ENCODE measurements at places on chromosomes 3 and 15.

- DNase-seq = no peak
These were observed 253.8 kb downstream of the XXYLT1 start for GRCh38 chr3:195017151-195017550.

DNA sequence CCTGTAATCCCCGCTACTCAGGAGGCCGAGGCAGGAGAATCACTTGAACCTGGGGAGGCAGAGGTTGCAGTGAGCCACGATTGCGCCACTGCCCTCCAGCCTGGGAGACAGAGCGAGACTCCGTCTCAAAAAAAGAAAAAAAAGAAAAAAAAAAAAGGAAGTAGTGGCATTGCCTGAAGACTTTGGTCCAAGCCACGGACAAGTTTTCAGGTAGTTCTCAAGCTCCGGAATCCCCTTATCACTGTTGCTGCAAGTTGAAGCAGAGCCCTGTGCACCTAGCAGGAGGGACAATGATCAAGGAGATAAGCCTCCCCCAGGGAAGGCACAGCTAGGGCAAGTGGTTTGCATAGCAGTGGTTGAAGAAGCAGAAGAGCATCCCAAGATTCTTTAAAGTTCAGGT lies 97.6 kb downstream of the MEX3B start:
- no peak for DNase-seq

DNA sequence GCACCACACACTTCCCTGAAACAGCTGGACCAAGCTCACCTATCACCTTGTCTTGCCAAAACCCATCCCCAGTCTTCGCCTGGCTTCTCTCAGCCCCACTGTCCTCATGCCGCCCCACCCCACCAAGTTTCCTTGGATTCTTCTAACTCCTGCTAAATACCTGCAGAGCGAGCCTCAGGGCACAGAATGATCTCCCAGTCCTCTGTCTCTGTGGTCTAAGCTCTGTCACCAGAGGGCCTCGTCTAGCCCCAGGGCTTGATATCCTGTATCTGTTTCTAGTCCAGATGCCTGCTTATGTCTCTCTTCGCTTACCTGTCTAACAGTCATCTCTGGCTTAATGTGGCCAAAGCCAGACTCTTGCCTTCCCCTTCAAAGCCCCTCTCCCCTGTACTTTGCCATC lies 9.7 kb downstream of the CCDC12 start:
- no peak for DNase-seq

GRCh38 chr3:169094204-169094603 lies 569.3 kb downstream of the MECOM start:
- no peak for DNase-seq

- no peak for DNase-seq
These were observed 50.1 kb upstream of the UBE2E2 start for GRCh38 chr3:23152989-23153388.

DNA sequence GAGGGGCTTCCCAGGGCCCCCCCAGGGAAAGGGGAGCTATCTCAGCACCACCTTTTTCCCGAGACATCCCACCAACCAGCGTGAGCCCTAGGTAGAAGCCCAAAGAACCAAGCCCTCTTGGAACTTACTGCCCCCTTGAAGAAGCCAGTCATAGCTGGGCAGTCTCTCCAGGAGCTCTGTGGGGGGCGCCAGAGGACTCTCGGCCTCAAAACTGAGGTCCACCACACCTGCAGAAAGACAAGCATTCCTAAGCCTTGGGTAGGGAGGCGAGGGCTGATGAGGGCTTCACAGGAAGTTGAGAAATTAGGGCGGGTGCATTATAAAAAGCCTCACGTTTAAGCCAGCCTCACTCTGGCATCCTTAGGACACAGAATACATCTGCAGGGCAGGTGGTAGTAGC lies 9.0 kb downstream of the SSUH2 start:
- no peak for DNase-seq

GRCh38 chr3:135752851-135753250 lies 212.7 kb upstream of the PPP2R3A start:
- no peak for DNase-seq

DNA sequence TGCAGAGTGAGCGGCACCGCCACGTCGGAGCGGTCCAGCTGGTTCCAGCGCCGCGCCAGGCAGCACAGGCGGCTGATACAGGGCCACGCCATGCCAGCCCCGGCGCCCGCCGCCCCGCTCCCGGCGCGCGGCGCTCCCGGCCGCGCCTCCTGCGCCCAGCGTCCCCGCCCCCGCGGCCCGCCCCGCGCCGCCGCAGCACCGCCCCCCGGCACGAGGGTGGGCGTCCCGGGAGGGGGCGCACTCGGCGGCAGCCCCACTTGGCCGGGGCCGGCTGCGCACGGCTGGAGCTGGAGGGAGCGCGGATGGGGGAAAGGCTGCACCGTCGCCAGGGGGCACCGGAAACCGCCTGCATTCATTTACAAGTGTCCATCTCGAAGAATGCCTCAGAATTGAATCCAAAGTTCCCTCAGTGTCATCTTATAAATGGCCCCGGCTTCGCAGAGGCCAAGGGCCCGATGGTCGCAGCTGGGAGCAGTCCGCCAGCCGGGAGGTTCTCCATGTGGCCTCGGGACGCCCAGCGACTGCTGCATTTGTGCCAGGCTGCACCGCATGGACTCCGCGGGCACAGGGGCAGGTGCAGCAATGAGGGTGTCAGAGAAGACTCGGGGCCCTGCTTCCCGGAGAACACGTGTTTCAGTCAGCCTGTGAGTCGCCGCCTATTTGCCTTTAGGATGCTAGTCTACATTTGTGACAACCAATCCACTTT lies at the start of gene MAP6D1:
TSS of gene MAP6D1 (minus strand) at position 122 of the 706 bp plus-strand sequence. CDS start at position 92, 30 bp downstream.
- DNase-seq = peak; percentile 39

- DNase-seq = no peak
These were observed 34.7 kb upstream of the CTDSPL start for GRCh38 chr3:37826933-37827332.

GRCh38 chr3:74515451-74515850 lies 99.0 kb downstream of the CNTN3 start:
- DNase-seq = no peak

DNA sequence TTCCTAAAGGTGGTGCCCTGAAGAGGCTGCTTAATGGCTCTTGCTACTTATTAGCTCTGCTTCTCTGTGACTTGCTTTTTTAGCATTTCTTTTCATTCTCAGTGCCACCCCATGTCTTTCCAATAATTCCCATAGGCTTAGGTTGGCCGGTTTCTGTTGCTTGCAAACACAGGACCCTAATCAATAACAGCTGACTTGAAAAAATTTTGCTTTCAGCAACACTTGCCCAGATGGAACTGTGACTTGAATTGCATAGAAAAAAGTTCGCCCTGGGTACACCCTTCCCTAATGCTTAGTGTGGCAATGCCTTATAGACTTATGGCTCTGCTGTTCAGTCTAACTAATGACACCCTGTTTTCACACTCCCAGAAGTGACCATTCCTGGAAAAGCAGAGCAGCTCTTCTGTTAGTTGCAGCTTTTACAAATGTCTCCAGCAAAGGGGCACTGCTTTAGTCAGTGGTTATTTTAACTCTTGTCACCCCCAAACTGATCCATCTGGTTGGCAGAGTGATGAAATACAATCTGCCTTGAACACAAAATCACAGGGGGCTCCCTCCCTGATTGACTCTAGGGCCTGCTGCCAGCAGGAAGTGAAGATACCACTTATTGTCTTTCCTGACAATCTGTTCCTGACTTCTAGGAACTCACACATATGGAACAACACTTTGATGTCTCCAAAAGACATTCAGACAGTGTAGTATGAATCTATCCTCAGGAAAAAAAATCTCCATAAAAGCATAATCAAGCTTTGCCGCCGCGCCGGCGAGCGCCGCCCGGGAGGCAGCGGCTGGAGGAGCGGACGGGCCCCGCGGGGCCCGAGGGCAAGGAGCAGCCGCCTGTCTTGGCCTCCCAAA lies 9.7 kb upstream of the SLMAP start:
- no peak for DNase-seq

DNA sequence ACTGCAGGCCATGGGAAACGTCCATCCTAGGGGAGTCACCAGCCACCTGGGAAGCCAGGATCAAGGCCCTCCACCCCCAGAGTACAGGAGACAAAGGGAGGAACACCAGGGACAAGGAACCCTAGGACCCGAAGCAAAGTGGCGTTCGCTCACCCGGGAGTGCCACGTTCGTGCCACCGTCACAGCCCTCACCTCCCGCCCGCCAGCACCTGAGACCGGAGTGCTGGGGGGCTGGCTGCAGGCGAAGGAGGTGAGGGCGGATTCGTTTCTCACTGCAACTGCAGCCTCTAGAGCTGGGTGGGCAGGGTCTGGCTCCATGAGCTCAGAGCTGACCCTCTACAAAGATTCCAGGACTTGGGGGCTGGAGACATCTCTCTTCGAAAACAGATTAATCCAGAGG lies 26.3 kb downstream of the ZDHHC19 start:
- no peak for DNase-seq

DNA sequence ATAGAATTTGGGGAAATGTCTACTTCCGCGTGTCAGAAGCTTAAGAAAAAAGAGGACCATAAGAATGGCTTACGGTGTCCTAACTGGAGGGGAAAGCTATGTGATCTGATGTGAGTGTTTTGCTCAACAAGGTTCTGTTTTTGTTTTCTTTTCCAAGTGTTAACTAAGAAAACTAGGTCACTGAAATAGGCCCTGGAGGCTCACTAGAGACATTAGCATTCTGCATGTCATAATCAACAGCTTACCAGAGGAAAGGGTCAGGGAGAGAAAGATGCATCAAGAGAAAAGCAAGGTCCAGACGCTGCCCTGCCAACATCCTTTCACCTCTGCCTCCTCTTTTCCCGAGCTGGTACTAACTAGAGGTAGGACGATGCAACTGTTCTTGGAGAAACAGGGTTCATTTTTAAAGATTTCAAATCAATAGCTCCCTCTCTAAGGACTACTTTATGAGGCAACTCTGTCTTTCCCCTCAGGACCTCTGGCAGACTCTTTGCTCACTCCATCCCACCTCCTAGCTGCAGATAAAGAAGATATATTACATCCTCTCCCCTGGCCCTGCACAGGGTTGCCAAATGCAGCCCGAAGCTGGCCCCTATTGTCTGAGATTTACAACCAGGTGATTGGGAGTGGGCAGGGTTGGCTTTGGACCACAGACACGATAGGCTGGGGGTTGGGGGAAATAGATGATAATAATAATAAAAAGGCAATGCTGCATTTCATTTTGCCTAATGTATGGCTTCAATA lies 209.9 kb upstream of the SLC2A2 start:
- no peak for DNase-seq

- peak; percentile 5 for DNase-seq
These were observed 13.6 kb downstream of the WNT7A start for GRCh38 chr3:13866041-13866965.

Data from astrocyte of the spinal cord (primary cell).